ENCODE measurements at places on chromosomes 13 and 19.

DNA sequence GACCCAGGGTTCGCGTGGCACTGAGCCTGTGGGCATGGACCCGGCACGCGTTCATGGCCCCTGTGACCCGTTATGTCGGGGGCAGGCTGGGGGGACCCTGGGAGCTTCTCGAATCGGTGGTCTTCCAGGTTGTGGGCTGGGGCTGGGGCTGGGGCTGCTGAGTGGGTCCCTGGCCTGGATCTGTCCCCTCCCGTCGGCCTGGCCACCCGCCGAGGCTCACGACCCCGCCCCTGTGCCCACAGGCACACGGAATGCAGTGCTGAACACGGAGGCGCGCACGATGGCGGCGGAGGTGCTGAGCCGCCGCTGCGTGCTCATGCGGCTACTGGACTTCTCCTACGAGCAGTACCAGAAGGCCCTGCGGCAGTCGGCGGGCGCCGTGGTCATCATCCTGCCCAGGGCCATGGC is 6.5 kb downstream of the NCLN start:
- no peak for DNase-seq

GRCh38 chr19:20607943-20608342 is 42.4 kb upstream of the ZNF737 start:
- DNase-seq = no peak

DNA sequence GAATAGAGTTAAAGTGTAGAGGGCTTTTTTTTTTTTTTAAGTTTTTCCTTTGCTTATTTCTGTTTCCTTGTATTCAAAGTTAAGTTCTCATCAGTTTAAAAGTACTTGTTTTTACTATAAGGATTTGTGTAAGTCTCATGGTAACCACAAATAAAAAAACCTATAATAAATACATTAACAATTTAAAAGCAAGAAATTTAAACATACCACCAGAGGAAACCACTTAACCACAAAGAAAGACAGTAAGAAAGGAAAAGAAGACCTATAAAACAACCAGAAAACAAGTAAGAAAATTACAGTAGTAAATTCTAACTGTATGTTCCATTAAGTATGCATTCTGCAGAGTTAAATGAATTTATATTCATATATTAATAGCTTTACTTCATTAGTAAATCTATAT is 999.1 kb upstream of the ATXN8OS start:
- DNase-seq = no peak

GRCh38 chr13:108963846-108964600 is 334.6 kb downstream of the MYO16 start:
- DNase-seq = no peak

DNA sequence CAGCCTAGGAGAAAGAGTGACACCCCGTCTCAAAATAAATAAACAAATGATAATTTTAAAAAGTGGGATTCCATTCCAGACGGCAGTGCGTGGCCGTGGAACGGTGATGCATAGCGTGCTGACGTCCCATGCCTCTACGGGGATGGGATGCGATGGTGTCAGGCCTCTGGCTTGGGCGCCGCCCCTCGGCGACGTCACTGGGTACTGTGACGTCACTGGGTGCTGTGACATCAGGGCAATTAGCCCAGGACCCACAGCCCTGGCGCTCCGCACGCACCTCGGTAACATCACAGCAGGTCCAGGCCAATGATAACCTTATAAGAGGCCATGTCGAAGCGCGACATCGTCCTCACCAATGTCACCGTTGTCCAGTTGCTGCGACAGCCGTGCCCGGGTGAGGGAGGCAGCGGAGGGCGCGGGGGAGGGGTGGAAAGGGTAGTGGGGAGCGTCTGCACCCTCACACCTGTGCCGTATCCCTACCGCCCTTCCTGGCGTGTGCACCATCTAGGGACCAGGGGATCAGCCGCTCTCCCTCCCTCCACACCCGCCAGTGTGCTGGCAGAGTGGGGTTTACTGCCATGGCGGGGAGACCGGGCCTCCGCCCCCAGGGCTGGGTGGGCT is at the start of gene GAPDHS:
GAPDHS (plus strand) TSS at position 256 of the 621 bp plus-strand sequence; CDS start at position 328, 72 bp downstream.
- DNase-seq = no peak

DNA sequence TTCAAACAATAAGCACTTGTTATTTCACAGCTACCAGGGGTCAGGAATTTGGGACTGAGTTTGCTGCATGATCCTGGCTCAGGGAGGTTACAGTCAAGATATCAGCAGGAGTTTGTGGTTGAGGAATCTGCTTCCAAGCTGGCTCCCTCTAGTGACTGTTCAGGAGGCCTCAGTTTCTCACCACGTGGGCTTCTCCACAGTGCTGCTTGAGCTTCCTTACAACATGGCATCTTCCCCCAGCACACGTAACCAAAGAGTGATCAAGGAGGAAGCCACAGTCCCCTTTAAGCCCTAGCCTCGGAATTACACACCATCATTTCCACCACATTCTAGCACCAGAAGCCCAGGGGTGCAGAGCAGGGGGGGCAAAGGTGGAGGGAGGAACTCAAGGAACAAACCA is 28.8 kb downstream of the CELF5 start:
- no peak for DNase-seq

DNA sequence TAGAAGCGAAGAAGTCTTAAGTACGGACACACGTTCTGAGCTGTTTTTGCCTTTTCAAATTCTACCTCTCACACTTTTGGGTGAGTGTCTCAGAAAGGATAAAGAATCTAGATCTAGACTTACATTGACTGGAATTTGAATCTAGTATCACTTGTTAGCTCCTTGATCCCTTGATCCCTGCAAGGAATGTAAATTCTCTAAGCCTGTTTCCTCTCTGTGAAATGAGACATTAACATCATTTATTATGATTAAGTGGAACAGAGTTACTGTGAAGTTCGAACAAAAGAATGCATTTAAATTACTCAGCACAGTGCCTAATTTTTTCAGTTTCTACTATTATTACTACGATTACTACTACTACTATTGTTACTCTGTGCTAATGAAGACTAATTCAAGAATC is 86.6 kb upstream of the POSTN start:
- no peak for DNase-seq

GRCh38 chr19:29745253-29745652 is 30.2 kb upstream of the C19orf12 start:
- DNase-seq = no peak

- DNase-seq = no peak
Observed at GRCh38 chr13:20272588-20273171, 40.6 kb upstream of the GJB6 start.

- no peak for DNase-seq
Observed at GRCh38 chr13:61700620-61701019, 285.0 kb upstream of the PCDH20 start.

DNA sequence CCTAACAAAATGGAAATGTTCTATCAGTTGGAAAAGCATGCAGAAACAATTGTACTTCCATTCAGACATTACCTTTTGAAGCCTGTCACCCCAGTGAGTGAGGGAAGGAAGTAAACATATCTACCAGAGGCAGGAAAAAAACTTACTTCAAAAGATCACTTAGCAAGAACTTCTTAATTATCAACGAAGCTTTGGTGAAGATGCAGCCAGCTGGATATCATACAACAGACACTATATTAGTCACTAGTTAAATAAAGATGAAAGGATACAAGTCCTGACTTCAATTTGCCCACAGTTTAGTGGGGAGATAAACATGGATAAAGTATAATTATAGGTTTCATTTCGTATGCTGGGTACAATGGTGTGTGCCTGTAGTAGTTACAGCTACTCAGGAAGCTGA is 148.8 kb downstream of the TNFRSF19 start:
- no peak for DNase-seq

- DNase-seq = no peak
Observed at GRCh38 chr19:21610341-21610740, 104.9 kb downstream of the ZNF429 start.

GRCh38 chr13:36142735-36143134 is 11.6 kb upstream of the DCLK1 start:
- no peak for DNase-seq

DNA sequence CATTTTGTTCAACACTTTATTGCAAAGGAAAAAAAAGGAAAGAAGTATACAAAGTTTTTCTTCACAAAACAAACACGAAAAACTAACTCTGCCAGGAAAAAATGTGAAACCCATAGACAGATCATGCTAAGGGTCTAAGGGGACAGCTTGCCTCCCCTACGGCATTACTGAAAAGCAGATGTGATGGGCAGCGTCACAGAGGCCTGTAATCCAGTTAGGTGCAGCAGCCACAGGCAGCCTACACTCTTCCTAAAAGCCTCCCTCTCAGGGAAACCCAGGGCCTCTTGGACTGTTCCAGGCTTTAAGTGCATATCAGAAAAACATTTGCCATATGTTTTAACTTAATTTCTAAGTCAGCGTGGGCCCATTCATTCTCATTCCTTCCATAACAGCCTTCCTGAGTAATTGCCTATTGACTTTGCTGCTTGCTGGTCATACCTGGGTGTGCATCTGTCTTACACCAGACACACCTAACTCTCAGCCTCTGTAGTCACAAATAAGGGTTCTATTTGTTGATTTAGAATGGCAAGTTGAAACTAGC is 135.7 kb upstream of the SERP2 start:
- no peak for DNase-seq

DNA sequence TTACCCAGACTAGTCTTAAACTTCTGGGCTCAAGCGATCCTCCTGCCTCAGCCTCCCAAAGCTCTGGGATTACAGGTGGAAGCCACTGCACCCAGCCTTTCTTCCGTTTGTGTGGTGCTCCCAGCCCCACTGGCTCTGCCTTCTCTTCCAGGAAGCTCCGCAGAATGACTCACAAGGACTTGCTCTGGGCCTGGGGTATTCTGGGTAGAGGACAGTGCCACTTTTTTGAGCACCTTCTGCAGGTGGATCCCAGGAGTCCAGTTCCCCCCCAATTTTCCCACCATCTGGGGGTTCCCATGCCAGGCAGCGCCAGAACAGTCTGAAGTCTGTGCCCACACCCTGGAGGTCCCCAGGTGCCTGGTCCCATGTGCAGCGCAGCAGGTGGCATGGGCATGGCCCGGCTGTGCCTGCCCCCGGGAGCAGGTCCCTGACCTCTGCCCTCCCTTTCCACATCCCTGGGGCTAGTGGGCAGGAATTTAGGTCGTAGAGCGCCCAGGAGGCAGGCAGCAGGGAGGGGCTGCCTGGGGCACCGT is 1.6 kb downstream of the REEP6 start:
- no peak for DNase-seq

GRCh38 chr19:47022140-47022536 is 2.5 kb downstream of the NPAS1 start:
- DNase-seq = no peak

DNA sequence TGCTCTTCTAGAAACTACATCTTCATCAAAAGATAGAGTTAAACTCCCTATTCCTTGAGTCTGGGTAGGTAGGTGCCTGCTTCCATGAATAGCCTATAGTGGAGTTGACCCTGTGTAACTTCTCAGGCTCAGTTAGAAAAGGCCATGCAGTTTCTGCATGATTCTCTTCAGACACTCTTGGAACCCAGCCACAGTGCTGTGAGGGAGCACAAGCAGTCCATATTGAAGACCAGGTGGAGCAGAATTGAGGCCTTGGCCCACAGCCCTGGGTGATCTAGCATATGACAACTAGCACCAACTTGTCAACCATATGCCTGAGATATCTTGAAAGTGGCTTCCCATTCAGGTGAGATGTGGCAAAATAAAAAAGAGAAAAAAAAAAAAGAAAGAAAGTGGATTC is 10.3 kb upstream of the PAN3 start:
- DNase-seq = no peak

DNA sequence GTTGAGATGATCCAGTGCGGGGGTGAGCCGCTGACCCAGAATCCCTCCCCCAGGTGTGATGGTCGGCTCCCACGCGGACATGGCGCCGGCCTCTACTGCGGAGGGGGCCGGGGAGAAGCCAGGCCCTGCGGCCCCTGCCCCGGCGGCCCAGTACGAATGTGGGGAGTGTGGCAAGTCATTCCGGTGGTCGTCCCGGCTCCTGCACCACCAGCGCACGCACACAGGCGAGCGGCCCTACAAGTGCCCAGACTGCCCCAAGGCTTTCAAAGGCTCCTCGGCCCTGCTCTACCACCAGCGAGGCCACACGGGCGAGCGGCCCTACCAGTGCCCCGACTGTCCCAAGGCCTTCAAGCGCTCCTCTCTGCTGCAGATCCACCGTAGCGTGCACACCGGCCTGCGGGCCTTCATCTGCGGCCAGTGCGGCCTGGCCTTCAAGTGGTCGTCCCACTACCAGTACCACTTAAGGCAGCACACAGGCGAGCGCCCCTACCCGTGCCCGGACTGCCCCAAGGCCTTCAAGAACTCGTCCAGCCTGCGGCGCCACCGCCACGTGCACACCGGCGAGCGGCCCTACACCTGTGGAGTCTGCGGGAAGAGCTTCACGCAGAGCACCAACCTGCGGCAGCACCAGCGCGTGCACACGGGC is 3.7 kb upstream of the NAT14 start:
- DNase-seq = no peak

- no peak for DNase-seq
Observed at GRCh38 chr13:85719749-85720148, 79.5 kb downstream of the SLITRK6 start.

DNA sequence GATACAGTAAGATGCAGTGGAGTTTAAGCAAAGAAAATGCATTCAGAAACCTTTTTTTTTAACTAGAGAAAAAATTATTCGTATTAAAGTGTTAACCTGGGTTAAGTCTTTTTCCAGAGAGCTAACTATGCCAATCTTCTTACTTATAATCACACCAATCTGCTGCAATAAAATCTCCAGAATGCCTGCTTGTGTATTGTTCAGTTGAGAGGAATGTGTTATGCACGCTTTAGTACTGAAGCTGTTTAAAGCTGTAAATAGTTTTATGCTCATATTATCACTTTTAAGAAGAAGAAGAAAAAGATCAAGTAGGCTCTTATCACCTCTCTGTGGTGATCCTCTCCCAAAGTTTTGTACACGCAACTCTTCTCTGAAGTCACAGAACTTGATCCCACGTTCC is 528.7 kb downstream of the RFC3 start:
- DNase-seq = no peak

DNA sequence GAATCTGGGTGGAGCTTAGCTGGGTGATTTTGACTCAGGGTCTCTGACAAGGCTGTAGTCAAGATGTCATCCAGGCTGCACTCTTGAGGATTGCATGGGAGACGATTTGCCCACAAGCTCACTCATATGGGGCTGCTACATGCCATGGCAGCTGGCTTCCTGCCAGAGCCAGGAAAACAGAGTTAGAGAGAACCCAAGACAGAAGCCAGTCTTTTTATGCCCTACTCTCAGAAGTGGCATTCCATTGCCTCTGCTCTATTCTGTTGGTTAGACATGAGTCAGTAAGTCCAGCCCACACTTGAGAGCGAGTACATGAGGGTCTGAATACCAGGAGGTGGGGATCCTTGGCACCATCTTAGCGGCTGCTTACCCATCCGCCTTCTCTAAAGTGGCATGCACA is 9.5 kb downstream of the POLR1D start:
- DNase-seq = no peak

DNA sequence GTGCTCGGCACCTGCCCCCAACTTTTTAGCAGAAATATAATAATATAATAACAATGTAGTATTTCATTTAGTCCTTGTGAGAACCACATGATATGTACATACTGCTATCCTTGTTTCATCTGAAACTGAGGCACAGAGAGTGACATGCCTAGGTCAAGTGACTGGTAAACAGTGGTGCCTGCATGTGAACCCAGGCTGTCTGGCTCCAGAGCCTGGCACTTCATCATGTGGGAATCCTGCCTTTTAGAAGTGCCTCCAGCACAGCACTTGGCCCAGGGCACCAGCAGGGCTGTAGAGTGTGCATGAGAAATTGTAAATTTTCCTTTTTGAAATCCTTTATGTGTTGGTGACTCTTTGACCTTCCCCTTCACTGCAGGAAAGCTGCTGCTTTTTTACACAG is 27.4 kb downstream of the PRAM1 start:
- DNase-seq = no peak

Measured in GM04504 (cell line).